ENCODE measurements at places on chromosomes 1 and 21. TPM values are rescaled to one million over a fixed set of nuclear protein-coding genes. Genes with fewer than 3 reads are reported as not detected.

Gene VWA5B1
- total RNA-seq = not detected

Gene CRYZL1
- total RNA-seq = 147 TPM

Gene DNASE2B
- total RNA-seq = not detected

Gene LIN28A
- total RNA-seq = not detected

Gene SDHC
- total RNA-seq = 28.5 TPM

Gene FAM177B
- total RNA-seq = 0.40 TPM

Gene FAM151A
- total RNA-seq = not detected

Gene SLC45A3
- 0.88 TPM for total RNA-seq

Gene TGFB2
- 4.9 TPM for total RNA-seq

Gene MAP3K7CL
- 7.3 TPM for total RNA-seq

Gene DMRTA2
- total RNA-seq = not detected

Gene KCNJ9
- not detected for total RNA-seq

Gene PRKAA2
- total RNA-seq = 9.8 TPM

Gene MROH9
- not detected for total RNA-seq

Gene CHAF1B
- under 0.01 TPM for total RNA-seq

Gene AKT3
- 91.8 TPM for total RNA-seq

Gene OTUD3
- 16.1 TPM for total RNA-seq

Gene LCE1E
- not detected for total RNA-seq

- peak; percentile 45 for DNase-seq
- H3K4me3 ChIP-seq = no peak overlapping the region
- no peaks in the 10 kb centered on the region for H3K27me3 ChIP-seq
- peaks cover 9% of the 10 kb centered on the region for H3K4me1 ChIP-seq
- H3K36me3 ChIP-seq = no peaks in the 10 kb centered on the region
These were observed 36.4 kb downstream of the TMEM53 start for GRCh38 chr1:44637702-44638411.

DNA sequence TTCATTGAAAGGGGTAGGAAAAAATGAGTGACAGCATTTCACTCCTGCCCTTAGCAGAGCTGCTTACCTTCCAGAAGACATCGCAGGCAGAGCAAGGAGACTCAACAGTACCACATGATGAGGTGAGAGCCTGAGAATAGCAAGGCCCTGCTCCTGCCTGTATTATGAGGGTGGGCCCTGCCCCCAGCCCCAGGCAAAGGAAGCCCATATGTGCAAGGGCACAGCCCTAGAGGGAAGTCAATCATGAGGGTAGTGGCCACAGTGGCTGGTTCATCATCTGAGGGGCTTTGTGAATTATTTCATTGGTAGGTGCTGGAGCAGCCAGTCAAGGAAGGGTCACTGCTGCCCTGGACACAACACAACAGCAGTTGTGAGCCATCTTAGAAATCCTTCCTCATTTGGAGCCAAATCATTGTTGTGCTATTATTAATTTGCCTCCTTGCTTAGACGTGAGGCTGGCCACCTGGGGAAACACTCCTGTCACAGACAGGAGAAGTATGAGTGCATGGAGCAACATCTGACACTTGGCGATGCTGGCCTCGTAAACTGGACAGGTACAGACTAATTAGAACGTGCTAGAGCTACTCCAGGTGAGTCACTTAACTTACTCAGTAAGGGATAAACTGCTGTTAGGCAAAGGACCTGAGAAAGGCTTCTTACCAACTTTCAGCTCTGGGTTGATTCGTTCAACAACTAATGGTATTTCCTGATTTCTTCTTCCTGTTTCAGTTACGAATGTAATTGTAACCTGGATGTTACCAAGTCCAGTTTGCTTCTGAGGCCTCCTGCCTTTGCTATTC, 22.7 kb upstream of the ACBD6 start:
- no peaks in the 10 kb centered on the region for H3K36me3 ChIP-seq
- no peak overlapping the region for H3K4me3 ChIP-seq
- H3K27ac ChIP-seq = no peak overlapping the region
- no peak for DNase-seq
- no peaks in the 10 kb centered on the region for H3K27me3 ChIP-seq

GRCh38 chr1:242670019-242670418, 145.5 kb upstream of the PLD5 start:
- no peak for DNase-seq
- H3K27ac ChIP-seq = no peak overlapping the region
- no peaks in the 10 kb centered on the region for H3K27me3 ChIP-seq

- no peaks in the 10 kb centered on the region for H3K36me3 ChIP-seq
- no peak overlapping the region for H3K27ac ChIP-seq
- peaks cover under 1% of the 10 kb centered on the region for H3K4me1 ChIP-seq
- no peaks in the 10 kb centered on the region for H3K27me3 ChIP-seq
These were observed 7.1 kb upstream of the FAM131C start for GRCh38 chr1:16080422-16081150.

- H3K27ac ChIP-seq = no peak overlapping the region
- H3K36me3 ChIP-seq = no peaks in the 10 kb centered on the region
- no peak overlapping the region for H3K4me3 ChIP-seq
- no peaks in the 10 kb centered on the region for H3K27me3 ChIP-seq
These were observed 21.0 kb downstream of the PRKAA2 start for GRCh38 chr1:56666112-56666608.

- H3K27me3 ChIP-seq = peaks cover 4% of the 10 kb centered on the region
- H3K4me3 ChIP-seq = no peak overlapping the region
- H3K27ac ChIP-seq = no peak overlapping the region
- H3K36me3 ChIP-seq = no peaks in the 10 kb centered on the region
These were observed 85.6 kb downstream of the PAX7 start for GRCh38 chr1:18716112-18716784.

DNA sequence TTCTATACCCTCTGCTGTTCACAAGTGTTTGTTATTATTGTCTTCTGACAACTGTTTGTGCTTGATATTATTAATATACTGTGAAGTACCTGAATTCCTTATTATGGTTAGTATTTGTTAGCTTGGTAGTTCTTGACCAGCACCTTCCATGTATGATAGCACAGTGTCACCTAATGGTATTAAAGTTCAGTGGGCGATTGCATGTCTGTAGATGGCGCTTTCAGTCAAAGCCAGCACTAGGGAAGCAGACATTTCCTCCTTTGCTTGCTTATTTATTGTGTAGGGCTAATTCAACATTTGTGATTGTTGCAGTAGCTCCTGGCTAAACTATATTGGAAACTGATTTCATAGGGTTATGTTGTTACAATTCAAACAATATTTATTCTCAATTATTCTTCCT, 218.0 kb downstream of the ZP4 start:
- no peaks in the 10 kb centered on the region for H3K4me1 ChIP-seq
- no peak overlapping the region for H3K27ac ChIP-seq
- H3K27me3 ChIP-seq = no peaks in the 10 kb centered on the region
- no peaks in the 10 kb centered on the region for H3K36me3 ChIP-seq
- DNase-seq = no peak
- H3K4me3 ChIP-seq = no peak overlapping the region

GRCh38 chr1:111952125-111952657, 37.3 kb downstream of the KCND3 start:
- no peak for DNase-seq
- H3K4me3 ChIP-seq = no peak overlapping the region
- no peaks in the 10 kb centered on the region for H3K4me1 ChIP-seq
- no peaks in the 10 kb centered on the region for H3K27me3 ChIP-seq
- H3K36me3 ChIP-seq = no peaks in the 10 kb centered on the region

- peaks cover 6% of the 10 kb centered on the region for H3K4me1 ChIP-seq
- H3K27ac ChIP-seq = peak overlapping the region; percentile 66
- peak; percentile 67 for DNase-seq
- no peaks in the 10 kb centered on the region for H3K27me3 ChIP-seq
- H3K4me3 ChIP-seq = no peak overlapping the region
These were observed 75.1 kb upstream of the SIPA1L2 start for GRCh38 chr1:232704694-232705680.

DNA sequence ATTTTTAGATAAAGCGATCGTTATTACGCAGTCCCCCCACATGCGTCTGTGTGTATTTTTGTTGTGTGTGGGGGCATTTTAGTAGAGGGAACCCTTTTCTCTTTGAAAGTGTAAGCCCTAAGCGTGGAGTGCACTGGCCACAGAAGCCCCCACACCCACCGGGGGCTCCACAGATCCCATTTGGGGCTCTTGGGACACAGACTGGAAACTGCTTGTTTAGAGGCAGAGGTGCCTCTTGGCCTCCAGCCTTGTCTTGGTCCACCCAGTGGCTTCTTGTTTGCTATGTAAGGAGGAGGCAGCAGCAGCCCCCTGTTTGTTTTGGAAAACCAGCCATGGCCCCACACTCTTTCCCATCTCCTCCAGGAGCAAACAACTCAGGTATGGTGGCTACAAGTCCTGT, 42.8 kb downstream of the SLC37A1 start:
- no peak overlapping the region for H3K4me3 ChIP-seq
- no peaks in the 10 kb centered on the region for H3K4me1 ChIP-seq
- H3K36me3 ChIP-seq = no peaks in the 10 kb centered on the region
- DNase-seq = peak; percentile 3

- H3K27me3 ChIP-seq = no peaks in the 10 kb centered on the region
- no peak overlapping the region for H3K27ac ChIP-seq
- no peaks in the 10 kb centered on the region for H3K36me3 ChIP-seq
- no peak overlapping the region for H3K4me3 ChIP-seq
These were observed 40.0 kb upstream of the PTPRC start for GRCh38 chr1:198598796-198599321.

GRCh38 chr21:32298148-32298559, 501 bp upstream of the MRAP start:
- no peaks in the 10 kb centered on the region for H3K27me3 ChIP-seq
- DNase-seq = no peak
- no peak overlapping the region for H3K4me3 ChIP-seq

DNA sequence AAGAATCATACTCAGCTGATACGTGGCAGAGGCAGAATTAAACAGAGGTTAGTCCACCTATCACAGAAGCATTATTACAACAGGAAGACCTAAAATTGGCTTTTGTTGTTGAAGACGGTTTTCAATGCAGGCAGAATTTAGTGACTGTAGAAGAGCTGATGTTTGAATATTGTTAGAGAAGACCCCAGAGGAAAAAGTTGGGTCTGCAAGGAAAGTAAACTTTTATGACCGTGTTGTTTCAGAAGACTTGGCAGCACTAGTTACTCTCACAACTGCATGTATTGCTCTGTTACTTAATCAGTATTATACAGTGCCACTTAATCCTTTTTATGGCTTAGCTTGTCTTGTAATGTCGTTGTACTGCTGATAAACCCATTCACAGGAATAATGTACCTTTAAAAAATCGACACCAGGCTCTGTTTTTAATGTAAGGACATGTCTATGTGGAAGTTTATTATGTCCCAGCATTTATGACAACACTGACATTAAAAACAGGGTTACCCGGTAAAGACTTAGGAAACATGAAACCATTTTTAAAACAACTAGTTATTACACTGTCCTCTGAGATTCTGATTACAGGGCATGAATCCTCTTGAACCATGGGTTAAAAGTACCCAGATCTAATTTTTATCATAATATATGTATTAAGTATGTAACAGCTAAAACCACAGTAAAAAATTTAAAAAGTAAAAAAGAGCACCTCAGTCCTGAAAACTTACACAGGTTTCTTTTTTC, 235.4 kb downstream of the TTLL7 start:
- H3K36me3 ChIP-seq = no peaks in the 10 kb centered on the region
- no peak overlapping the region for H3K27ac ChIP-seq
- H3K4me1 ChIP-seq = no peaks in the 10 kb centered on the region
- H3K27me3 ChIP-seq = no peaks in the 10 kb centered on the region

DNA sequence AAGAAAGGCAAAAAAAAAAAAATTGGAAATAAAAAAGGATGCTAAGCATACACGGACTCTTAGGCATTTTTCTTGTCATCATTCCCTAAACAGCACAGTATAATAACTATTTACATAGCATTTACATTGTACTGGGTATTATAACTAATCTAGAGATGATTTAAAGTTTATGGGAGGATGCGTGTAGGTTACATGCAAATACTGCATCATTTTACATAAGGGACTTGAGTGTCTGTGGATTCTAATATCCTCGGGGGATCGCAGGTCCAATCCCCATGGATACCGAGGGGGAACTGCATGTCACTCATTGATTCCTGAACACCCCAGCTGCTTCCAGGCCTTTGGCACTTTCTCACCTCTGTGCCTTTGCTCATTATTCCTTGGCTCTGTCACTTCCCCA, 57.8 kb upstream of the SIPA1L2 start:
- H3K4me3 ChIP-seq = no peak overlapping the region
- H3K27ac ChIP-seq = no peak overlapping the region
- no peak for DNase-seq

GRCh38 chr1:37605806-37606474, 10.2 kb upstream of the GNL2 start:
- H3K27me3 ChIP-seq = no peaks in the 10 kb centered on the region
- DNase-seq = peak; percentile 83
- H3K4me3 ChIP-seq = no peak overlapping the region

- no peak for DNase-seq
- H3K4me3 ChIP-seq = no peak overlapping the region
- no peaks in the 10 kb centered on the region for H3K4me1 ChIP-seq
- H3K36me3 ChIP-seq = no peaks in the 10 kb centered on the region
- H3K27me3 ChIP-seq = no peaks in the 10 kb centered on the region
These were observed 26.2 kb downstream of the EXTL2 start for GRCh38 chr1:100868364-100868995.

GRCh38 chr1:183443466-183443865, 25.3 kb upstream of the NMNAT2 start:
- no peaks in the 10 kb centered on the region for H3K36me3 ChIP-seq
- no peak for DNase-seq
- no peaks in the 10 kb centered on the region for H3K4me1 ChIP-seq
- H3K4me3 ChIP-seq = no peak overlapping the region

DNA sequence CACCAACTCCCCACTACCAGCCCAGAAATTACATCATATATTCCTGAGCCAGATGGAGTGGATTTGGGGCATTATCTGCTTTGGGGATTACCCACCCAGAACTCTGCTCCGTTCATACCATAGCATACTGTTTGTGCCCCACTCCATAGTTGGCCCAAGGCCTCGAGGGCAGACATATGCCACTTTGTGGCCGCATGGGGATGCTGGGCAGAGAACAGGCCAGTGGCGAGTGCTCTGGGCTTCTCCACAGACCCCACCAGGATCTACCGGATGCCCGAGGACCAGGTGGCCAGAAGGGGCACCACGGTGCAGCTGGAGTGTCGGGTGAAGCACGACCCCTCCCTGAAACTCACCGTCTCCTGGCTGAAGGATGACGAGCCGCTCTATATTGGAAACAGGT, 68.0 kb upstream of the CNTN2 start:
- no peak overlapping the region for H3K4me3 ChIP-seq
- no peaks in the 10 kb centered on the region for H3K36me3 ChIP-seq
- H3K27me3 ChIP-seq = no peaks in the 10 kb centered on the region
- no peak for DNase-seq

All from uterus (tissue), 4 donors.